ENCODE measurements at places on chromosomes 2 and 18.
A peak's percentile ranks its signal among the peaks of the same experiment; 100 is the strongest.

- DNase-seq, result no peak
Observed at GRCh38 chr2:73290049-73290839, 3.1 kb downstream of the EGR4 start.

GRCh38 chr2:69138247-69138772 is 125.3 kb downstream of the ANTXR1 start:
- no peak for DNase-seq

DNA sequence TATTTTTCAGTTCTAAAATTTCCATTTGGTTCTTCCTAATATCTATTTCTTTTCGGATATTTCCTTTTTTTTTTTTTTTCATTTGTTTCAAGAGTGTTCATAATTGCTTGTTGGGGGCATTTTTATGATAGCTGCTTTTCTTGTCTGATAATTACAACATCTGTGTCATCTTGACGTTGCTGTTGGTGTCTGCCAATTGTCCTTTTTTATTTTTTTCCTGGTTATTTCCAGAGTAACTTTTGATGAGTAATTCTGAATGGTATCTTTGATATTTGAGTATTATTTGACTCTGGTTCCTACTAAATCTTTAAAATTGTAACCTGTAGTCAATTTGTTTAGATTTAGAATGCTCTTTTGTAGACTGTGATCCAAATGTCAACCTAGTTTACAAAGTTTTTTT is 51.3 kb upstream of the CHRNA1 start:
- no peak for DNase-seq

DNA sequence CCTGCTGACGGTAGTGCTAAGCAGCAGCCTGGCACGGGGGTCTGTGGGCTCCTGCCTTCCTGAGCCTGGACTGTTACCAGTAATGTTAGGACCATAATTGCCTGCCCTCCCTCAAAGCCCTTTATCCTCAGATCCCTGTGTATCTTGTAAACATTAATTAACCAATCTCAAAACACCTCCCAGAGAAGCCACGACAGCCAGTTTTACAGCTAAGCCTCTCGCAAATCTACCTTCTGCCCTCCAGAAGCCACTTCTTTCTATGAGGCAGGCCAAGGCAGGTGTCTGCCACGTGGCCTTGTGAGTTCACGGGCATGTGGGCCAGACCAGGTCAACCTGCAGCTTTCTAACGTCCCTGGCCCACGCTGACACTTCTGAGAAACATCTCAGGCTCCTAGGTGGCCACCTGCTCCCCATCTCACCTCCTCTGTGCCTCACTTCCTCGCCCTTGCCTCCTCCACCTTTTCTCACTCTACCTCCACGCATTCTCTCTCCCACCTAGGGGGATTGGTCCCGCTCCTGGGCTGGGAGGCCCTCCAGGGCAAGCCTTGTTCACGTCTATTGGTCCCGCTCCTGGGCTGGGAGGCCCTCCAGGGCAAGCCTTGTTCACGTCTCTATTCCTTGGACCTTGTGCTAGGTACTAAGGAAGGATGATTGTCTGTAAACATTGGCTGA is 64.3 kb downstream of the EDAR start:
- DNase-seq, result no peak

- DNase-seq, result no peak
Observed at GRCh38 chr2:73856214-73856613, 27.5 kb downstream of the STAMBP start.

- DNase-seq, result no peak
Observed at GRCh38 chr18:44771956-44772917, 91.5 kb downstream of the SETBP1 start.

DNA sequence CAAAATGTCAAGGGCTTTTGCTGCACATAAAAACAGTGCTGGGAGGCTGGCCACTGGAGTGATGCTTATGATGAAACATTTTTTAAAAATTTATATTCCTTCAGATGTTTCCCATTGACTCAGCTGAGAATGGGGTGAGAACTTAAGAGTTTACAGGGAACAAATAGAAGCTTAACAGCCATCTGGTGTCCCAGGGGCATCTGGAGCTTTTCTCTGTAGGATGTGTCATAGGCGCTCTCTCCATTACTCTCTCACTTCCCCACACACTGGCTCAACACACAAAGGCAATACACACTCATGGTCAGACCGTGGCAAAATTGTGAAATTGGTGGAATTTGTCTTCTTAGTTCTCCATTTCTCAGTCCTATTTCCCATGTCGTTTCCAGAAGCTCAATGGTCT is 783.1 kb upstream of the LRRTM1 start:
- DNase-seq, result no peak

DNA sequence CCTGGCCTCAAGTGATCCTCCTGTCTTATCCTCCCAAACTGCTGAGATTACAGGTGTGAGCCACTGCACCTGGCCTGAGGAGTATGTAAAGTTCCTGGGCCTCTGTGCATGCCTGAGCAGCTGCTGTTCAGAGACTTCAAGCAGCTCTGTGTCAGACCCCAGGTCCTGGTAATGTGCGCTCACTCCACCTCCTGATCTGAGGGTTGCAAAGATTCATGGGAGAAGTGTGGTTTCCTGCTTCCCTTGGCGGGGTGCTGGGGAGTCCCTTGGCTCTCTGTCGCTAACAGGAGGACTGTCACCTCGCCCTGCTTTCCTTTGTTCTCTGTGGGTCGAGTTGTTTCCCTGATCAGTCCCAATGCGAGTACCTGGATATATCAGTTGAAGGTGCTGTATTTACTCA is 8.6 kb upstream of the IL36A start:
- DNase-seq, result no peak

GRCh38 chr2:216960671-216961268 is 100.9 kb upstream of the TNP1 start:
- DNase-seq, result no peak

DNA sequence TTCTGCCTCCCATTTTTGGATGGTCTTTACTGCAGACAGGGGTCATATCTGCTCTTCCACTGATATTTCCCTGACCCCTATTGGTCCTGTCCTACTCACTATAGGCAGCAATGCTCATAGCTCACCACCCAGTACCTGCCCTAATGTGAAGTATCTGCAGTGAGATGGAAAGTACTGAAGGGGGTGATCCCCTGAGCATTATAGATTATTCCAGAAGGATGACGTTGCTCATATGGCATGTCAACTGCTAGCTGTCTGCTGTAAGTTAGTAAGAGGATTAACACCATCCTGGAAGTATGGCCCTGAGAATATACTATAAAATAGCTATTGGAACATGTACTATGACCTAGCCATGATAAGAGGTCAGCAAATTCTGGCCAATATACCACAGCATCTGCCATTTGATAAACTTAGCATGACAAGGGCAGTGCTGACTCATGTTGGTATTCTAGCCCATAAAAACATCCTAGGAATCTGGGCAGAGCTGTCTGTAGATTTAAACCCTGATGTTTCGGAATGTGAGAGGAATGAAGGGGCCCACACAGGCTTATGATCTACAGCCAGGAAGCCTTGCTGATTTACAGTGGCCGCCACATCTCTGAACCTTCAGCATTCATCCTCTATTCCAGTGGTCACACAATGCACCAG is 451.4 kb downstream of the TNS1 start:
- no peak for DNase-seq

- DNase-seq, result no peak
Observed at GRCh38 chr18:76911440-76911839, 89.1 kb downstream of the ZNF236 start.

- no peak for DNase-seq
Observed at GRCh38 chr2:69693775-69694450, 48.0 kb upstream of the ANXA4 start.

- no peak for DNase-seq
Observed at GRCh38 chr2:154686162-154686561, 12.3 kb upstream of the KCNJ3 start.

DNA sequence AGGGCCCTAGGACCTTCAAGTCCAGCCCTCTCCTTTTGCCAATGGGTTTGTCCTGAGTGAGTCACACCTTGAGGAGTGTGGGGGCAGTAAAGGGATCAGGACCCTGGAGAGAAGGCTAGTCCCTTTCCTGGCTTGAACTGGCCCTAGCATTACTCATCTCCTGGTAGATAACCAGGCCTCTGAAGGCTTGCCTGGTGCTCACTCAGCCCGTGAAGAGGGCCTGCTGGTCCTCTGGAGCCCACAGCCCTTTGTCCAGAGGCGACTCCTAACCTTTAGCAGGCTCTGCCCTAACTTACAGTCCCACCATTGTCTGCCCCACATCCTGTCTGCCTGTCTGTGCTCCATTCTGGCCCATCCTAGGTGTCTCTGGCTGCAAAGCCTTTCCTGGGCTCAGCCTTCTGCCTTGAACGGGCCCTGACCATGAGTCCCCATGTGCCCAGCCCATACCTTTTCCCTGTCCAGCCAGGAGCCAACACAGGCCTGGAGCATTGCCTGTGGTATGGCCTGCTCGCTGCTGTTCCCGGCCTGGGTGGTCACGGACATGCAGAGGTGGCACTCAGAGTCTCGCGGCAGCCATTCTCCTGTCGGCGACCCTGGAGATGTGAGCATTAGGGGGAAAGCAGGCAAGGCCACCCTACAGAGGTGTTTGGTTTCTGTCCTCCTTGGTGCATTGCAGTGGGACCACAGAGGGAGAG is 5.0 kb downstream of the SFTPB start:
- peak; percentile 72 for DNase-seq

GRCh38 chr2:4369826-4370419 is 666.5 kb downstream of the DCDC2C start:
- no peak for DNase-seq

DNA sequence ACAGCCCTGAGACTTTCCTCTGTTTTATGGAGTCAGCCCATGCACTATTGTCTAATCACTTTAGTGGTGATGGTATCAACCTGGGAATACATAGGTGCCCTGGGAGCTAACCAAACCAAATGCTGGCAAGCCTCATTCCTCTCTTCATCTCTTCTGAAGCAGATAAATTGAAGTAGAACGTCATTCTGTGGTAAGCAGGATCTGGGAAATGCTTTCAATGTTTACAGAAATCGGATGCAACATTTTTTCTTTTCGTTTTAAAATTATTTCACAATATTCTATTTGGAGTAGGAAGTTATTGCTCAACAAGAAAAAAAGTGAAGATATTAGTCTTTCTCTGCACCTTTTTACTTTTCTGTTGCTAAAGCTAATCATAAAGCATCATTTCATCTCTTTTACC is 114.2 kb downstream of the RBMS1 start:
- DNase-seq, result no peak

DNA sequence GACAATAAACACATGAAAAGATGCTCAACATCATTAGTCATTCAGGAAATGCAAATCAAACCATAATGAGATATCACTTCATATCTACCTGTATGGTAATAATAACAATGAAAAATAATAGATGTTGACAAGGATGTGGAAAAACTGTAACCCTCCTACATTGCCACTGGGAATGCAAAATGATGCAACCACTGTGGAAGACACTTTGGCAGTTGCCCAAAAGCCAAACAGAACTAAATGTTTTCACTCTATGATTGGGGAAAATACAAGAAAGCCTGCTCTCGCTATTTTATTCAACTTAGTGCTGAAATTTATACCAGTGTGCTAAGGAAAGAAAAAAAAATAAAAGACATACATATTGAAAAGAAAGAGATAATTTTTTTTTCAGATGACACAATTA is 934.5 kb downstream of the CNTNAP5 start:
- no peak for DNase-seq

DNA sequence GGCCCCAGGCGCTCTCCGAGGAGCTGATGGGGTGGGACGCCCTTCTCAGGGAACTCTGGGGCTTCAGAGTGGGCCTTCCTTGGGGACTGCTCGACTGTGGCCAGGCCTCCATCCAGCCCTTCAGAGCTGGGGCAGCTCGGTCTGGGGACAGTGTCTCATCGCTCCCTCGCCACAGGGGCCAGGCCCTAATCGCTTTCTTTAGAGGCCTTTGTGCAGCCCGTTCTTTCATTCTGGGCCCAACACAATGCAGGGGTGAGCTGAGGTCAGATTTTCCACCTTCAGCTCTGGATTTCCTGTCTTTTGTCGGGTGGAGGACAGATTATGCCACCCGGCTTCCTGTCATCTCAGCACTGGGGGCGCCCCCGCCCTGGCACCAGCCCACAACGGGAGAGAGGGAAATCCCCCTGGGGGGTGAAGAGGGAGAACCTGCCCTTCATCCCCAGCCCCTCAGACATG is 25.2 kb downstream of the MYCN start:
- no peak for DNase-seq

GRCh38 chr2:30511122-30512083 is 64.4 kb downstream of the LCLAT1 start:
- peak; percentile 26 for DNase-seq

- DNase-seq, result no peak
Observed at GRCh38 chr2:233799087-233799665, 21.0 kb downstream of the MROH2A start.

- DNase-seq, result no peak
Observed at GRCh38 chr18:49059028-49059834, 108.5 kb upstream of the SMAD7 start.

GRCh38 chr18:11078491-11078890 is 70.9 kb downstream of the PIEZO2 start:
- no peak for DNase-seq

DNA sequence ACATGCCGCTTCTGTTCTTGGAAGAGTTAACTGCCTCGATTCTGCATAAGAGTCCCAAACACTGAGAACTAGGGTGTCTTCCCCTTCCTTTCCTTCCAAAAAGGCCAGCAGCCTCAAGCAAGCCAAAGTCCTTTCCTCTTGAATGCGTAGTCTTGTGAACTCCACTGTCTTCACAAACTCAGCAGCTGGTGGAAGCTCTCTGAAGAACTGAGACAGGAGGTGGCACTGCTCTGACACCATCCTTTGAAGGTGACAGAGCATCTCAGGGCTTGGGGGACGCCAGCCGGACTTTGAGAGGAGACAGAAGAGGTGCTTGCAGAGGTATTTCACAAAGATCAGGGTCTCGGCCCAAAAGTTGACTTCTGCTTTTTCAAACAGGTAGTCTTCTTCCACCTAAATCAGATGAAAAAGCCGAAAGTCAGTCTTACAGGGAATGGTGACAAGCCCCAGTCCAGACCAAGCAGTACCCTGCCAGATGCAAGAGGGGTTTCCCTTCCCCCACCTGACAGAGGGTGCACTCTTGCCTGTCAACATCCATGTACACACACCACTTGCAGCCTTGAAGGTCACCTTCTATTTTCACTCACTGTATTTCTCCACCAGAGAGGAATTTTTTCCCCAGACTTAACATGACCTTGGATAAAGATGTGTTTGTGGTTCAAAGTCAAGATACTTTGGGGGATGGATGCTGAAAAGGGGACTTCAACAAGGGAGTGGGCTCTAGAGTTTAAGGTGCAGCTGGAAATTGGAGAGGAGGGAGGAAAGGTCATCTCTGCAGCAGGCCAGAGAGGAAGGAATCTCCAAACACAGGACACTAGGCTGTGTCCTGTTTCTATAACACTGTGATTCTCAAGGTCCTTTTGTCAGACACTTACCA is 4.8 kb upstream of the ZFP36L2 start:
- no peak for DNase-seq

DNA sequence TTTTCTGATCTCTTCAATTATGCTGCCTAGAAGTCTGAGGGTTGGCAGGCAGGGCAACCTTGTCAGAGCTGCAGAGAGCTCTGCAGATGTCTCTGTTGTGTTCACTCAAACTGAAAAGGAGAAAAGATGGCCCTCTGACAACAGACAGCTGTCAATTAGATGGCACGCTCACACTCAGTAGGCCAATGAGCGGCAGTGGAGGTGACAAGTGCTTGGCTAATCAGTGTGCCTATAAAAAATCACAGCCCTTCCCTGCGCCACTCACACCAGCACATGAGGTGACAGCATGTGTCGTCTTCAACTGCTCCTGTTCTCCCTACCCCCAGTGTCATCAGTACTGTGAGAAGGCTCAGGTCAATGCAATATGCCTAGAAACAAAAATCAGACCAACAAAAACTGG is 203.9 kb downstream of the TCF4 start:
- DNase-seq, result no peak

- no peak for DNase-seq
Observed at GRCh38 chr2:6312367-6312766, 553.3 kb downstream of the CMPK2 start.

GRCh38 chr2:31967790-31968189 is 43.0 kb downstream of the MEMO1 start:
- no peak for DNase-seq
